ENCODE measurements at places on chromosomes 1 and 21. TPM values are rescaled to one million over a fixed set of nuclear protein-coding genes. Genes with fewer than 3 reads are reported as not detected.
A peak's percentile ranks its signal among the peaks of the same experiment; 100 is the strongest.

- no peak for DNase-seq
Measured at GRCh38 chr1:81967951-81968350, 167.2 kb downstream of the ADGRL2 start.

GRCh38 chr1:110630839-110631663, 24.9 kb upstream of the KCNA2 start:
- peak; percentile 78 for DNase-seq

- DNase-seq = no peak
Measured at GRCh38 chr1:43041591-43041990, 82.9 kb upstream of the SLC2A1 start.

- DNase-seq = no peak
Measured at GRCh38 chr1:94768036-94768435, 52.1 kb upstream of the SLC44A3 start.

- no peak for DNase-seq
Measured at GRCh38 chr1:65457868-65458267, 37.4 kb downstream of the LEPR start.

DNA sequence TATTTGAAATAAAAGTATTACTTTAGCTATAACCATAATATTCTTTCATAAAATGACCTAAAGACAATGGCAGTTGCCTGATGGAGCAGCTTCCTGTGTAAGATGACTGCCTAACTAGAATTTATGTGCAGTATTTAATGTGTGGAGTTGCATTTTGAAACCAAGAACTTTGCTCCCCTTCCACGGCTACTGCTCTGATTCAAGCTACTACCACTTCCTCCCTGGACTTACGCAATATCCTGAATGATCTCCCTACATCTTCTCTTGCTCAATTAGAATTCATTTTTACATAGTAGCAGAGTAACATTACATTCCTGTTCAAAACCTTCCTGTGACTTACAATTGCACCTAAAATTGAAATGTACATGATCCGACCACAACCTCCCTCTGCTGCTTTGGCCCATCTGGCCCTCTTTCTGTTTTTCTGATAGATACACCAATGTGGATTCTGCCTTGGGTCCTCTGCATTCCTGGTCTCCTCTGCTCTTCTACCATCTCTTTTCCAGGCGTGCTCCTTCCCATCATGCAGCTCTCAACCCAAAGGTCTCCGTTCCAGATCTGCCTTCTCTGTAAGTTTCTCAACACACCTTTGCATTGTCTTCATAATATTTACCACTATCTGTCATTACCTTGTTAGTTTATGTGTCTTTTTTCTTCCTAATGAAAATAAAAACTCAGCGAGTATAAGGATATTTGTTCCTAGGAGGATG, 47.4 kb upstream of the USP25 start:
- DNase-seq = no peak

GRCh38 chr1:147852706-147853225, 49.8 kb upstream of the GJA8 start:
- no peak for DNase-seq

DNA sequence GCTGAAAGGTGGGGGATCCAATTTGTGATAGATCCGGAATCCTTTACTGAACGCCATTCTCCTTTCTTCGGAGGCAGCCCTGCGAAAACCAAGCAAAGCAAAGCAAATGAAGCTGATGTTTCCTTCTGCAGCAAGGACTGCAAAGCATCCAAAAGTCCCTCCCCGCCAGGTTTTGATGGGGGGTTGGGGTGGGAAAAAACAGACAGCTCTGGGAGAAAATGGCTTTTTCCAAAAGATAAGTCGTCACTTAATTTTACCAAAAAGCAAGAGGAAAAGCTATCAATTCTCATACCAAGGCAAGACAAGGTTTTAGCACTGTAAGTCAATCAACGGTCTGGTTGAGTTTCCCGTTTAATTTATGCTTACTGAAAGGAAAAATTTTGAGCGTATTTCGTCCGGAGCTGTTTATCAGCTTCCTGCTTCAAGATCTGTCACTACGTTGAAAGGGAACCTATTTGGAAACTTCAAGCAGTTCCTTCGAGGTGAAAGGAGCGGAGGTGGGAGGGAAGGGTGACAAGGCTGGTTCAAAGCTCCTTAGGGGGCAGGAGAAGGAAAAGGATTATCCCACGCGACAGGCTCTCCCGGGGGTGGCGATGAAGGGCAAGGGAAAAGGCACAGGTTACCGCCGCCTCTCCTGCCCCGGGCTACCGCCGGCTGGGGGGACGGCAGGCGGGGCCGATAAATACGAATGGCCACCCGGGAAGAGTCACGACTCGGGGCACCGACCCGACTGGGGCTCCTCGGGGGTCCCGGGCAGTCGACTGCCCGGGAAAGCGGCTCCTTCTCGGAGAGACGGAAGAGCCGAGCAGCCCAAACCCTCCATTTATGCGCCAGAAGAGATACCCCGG, 750 bp downstream of the SYNJ1 start:
- peak; percentile 34 for DNase-seq

DNA sequence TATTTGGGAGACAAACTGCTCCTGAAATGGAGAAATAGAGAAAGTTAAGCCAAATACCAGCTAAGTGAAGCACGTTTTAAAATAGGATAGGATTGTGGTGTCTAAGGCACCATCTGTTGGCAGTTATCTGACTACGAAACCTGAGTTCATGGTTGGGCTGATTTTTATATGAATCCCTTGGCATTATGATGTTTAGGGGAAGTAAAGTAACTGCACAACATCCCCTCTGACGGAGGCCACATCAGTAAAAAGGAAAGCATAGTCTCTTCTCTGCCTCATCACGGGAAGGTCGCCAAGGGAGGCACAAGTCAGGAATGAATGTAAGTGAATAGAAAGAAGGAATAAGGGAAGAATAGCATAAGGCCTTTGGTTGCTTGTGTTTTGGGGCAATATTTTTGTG, 128.0 kb downstream of the PRRX1 start:
- no peak for DNase-seq

GRCh38 chr1:17094664-17095063, 24.6 kb downstream of the PADI2 start:
- no peak for DNase-seq

DNA sequence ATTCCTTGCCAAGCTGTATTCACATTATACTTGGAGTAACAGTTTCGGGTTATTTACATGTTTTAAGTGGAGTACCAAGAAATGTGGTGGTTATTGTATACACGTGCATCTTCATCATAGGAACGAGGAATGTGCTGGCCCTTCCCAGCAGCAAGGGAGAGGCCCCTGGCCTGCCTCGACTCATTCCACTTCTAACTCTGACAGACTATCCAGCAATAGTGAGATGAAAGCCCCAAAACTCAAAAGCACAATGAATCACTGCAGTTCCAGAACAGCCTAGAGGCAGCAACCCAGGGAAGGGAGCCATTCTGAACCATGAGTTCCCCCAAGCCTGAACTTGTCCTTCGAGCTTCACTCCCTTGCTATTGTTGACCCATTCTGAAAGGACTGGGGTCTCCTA, 23.1 kb downstream of the FAM89A start:
- no peak for DNase-seq

- DNase-seq = no peak
Measured at GRCh38 chr1:78081980-78082860, 36.5 kb downstream of the GIPC2 start.

DNA sequence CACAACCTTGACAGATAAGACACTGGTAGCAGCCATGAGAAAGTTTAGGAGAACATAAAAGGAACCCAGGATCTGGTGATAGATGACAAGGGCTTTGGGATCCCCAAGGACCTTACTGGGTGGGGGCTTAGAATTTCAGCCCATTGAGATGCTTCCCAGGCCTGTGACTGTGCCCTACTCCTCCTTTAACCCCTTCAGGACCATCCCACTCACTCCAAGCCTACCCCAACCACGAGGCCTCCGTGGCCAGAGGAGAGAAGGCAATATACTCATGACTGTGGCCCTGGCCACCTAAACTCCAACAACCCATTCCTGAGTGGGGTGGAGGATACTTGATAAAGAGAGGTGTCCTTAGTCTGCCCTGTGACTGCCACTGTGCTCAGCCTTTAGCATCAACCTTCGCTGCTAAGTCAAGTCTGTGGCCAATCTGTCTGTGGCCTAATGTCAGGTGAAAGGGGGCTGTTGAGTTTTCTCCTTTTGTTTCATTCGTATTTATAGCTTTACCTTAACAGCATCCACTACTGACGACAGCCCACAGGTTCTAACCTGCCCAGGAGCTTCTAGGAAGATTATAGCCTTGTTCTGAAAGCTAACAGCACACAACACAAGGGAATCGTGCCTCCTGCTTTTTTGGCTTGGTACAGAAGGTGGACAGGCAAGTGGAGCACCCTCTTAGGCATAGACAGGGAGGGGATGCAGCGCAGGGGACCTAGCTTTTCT, 16.9 kb upstream of the BCAR3 start:
- no peak for DNase-seq

DNA sequence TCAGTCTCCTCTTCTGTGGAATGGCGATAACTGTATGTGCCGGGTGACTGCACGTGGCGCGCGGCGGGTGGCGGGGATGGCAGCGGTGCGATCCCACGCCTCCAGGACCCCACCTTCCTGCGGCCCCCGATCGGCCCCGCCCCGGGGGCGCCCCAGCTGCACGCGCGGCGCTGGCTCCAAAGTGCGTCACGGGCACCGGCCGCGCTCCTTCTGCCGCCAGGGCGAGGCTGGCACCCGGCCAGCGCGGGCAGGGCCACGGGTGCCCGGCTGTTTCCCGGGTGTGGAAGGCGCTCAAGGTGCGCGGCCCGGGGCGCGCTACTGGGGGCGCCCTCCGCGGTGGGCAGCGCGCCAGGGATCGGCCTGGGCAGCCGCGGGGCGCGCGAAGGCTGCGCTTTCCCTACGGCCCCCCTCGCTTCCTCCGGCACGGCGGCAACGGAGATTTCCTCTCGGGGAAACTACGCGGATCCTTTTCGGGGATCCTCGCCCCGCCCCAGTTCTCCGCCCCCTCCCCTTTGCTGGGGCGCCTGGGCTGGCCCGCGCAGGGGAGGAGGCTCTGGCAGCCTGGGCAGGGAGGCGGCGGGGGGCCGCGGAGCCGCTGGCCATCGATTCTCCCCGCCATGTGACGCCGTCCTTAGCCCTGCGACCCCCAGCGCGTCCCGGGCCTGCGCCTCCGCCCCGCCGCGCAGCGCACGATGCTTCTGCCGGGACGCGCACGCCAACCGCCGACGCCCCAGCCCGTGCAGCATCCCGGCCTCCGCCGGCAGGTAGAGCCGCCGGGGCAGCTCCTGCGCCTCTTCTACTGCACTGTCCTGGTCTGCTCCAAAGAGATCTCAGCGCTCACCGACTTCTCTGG, at the start of gene EVA1C:
EVA1C (plus strand) TSS at position 545 of the 853 bp plus-strand sequence; CDS start at position 693, 148 bp downstream.
- peak; percentile 82 for DNase-seq

DNA sequence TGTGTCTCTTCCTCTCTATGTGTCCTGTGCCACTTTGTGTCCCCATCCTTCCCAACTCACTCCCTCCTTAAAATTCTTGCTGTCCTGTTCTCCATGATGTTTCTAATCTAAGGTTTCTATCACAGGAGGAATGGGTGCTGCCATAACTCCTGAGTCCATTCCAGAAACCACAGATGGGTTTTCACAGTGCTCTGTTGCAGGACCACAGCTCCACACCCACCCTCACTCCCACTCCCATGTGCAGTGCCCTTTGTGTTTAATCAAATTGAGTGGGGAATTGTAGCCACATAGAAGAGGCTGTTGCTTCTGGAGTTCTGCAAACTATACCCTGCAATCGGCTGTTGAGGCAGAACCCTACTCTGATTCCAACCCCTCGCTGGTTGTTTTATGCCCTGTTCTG, 142.1 kb downstream of the SPATA46 start:
- DNase-seq = no peak

Gene ADORA1
- 4.8 TPM for polyA plus RNA-seq

Gene CLDN19
- polyA plus RNA-seq = not detected

Gene HORMAD1
- not detected for polyA plus RNA-seq

Gene TARS2
- polyA plus RNA-seq = 22.2 TPM

Gene ZNF683
- not detected for polyA plus RNA-seq

Gene OPRD1
- 0.07 TPM for polyA plus RNA-seq

Gene KCNE2
- polyA plus RNA-seq = 0.05 TPM

Gene KRTAP19-1
- polyA plus RNA-seq = not detected

Gene LAPTM5
- polyA plus RNA-seq = 1.1 TPM

Gene POU3F1
- polyA plus RNA-seq = not detected

Gene GCSAML
- not detected for polyA plus RNA-seq
